Muscle of leg (tissue), 16 donors: ENCODE measurements at places on chromosomes 16 and 17. TPM values are rescaled to one million over a fixed set of nuclear protein-coding genes. Genes with fewer than 3 reads are reported as not detected.

DNA sequence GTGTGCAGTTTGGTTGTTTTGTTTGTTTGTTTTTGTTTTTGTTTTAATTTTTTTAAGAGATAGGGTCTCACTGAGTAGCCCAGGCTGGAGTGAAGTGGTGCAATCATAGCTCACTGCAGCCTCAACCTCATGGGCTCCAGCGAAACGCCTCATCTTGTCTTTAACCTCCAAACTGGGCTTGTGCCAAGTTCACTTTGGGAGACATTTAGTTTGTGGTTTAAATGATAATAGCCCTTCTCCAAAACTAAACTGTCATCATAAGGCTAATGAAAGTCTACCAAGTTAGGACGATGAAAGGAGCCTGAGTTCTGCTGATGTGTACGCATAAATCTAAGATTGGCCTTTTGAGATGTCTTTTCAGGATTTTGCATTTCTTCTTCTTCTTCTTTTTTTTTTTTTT lies 6.5 kb upstream of the CARD14 start:
- no peak for DNase-seq

- DNase-seq, result peak; percentile 52
Observed at GRCh38 chr16:19883966-19884485, 622 bp downstream of the GPRC5B start.

GUCY2D gene
- total RNA-seq, result under 0.01 TPM

NTN1 gene
- total RNA-seq, result 7.7 TPM

CD79B gene
- total RNA-seq, result 3.8 TPM

SOCS7 gene
- total RNA-seq, result 12.6 TPM
